ENCODE measurements at places on chromosomes 4 and X. TPM values are rescaled to one million over a fixed set of nuclear protein-coding genes. Genes with fewer than 3 reads are reported as not detected.

DNA sequence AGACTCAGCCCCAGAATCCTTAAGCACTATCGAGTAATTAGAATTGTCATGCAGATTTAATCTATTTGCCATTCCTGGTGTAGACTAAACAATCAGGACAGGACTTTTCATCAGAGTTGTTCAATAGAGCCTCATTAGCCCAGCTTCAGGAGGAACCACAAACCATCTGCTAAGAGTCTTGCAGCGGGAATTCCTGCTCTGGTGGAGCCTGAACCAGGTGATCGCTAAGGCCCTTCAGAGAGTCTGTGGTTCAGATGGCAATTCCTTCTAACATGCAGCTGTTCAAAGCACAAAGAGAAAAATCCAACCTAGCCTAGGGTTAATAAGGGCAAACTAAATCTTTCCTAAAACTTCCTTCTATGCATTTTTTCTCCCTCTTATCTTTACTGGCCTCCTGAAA lies 119.1 kb upstream of the CPEB2 start:
- peak; percentile 3 for DNase-seq

GRCh38 chr4:38534344-38535045 lies 129.5 kb upstream of the KLF3 start:
- no peak for DNase-seq

DNA sequence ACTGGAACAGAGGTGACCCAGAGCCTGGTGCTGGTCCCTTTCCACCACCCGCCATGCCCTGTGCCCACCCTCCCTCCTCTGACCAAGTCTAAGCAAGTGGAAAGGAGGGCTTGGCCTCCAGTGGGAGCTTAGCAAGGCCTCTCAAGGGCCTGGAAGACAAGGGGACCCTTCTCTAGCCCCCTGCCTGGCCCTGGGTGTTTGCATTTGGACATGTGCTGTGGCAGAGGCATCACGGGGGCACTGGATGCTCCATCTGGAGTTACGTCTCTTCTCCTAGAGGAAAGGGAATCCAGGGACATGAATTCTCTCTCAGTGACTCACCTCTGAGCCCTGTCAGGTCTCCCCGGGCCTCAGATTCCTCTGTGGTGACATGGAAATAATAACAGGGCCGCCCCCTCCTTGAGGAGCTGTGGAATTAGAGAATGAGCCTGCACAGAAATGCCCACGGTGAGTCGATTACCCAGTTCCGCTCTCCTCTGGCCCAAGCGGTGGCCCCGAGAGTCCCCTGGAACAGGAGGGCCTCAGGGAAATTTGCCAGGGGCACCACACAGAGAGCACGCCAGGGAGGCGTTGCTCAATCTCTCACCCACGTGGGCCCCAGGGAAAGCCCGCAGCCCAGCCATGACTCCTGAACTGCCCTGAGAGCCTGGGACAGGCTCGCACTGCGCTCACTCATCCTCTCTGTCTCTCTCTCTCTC lies 189.6 kb downstream of the BCOR start:
- DNase-seq, result peak; percentile 82

- no peak for DNase-seq
Observed at GRCh38 chr4:40253906-40254305, 57.1 kb downstream of the RHOH start.

- DNase-seq, result peak; percentile 89
Observed at GRCh38 chr4:1009542-1010394, 1.7 kb upstream of the FGFRL1 start.

FGD1 gene
- 22.3 TPM for total RNA-seq

All from endodermal cell (in vitro differentiated cells).